NCI-H1417 treated with DMSO at 0.1 percent for 48 hours (cell line): ENCODE measurements at places on chromosomes 1 and 21.

DNA sequence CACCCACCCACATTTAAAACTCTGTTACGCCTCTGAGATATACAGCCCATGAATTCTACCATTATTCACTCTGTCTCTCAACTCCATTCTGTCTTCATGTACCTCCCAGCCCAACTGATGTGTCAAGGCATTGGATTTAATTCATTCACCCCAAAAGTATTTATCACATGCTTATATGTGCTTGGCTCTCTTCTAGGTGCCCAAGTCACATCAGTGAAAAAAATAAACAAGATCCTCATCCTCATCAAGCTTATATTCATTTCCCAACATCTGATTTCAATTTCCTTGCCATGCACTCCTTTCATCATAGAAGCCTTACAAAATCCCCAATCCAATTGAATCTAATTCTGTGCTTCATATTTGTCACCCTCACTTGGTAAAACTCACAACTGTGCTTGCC, 967.6 kb downstream of the LTN1 start:
- no peak for DNase-seq

DNA sequence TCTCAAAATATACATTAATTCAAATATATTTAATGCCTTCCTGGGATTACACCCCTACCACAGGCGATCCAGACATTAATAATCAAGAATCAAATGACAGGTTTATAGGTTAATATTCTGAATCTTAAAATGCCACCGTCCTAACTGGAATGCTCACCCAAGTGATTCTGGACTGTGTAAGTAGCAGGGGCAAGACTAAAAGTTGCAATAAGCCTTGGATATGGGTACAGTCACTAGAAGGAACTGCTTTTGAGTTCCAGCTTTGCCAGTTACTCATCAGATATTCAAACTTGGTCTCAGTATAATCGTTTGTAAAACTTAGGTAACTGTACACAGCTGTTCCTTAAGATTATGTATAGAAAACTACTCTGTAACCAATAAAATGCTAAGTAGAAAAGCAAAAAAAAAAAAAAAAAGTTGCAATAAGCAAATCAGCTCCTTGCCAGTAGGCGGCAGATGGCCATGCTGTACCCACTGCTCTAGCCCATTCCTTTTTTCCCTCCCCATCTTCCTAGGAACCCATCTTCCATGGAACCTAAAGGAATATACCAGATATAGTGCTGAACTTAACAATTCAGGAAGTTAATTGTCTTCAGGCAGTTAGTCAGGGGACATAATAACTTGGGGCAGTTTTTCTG, 10.5 kb downstream of the RO60 start:
- DNase-seq: no peak

- no peak for DNase-seq
Measured at GRCh38 chr1:219417610-219418009, 195.3 kb downstream of the ZC3H11B start.

DNA sequence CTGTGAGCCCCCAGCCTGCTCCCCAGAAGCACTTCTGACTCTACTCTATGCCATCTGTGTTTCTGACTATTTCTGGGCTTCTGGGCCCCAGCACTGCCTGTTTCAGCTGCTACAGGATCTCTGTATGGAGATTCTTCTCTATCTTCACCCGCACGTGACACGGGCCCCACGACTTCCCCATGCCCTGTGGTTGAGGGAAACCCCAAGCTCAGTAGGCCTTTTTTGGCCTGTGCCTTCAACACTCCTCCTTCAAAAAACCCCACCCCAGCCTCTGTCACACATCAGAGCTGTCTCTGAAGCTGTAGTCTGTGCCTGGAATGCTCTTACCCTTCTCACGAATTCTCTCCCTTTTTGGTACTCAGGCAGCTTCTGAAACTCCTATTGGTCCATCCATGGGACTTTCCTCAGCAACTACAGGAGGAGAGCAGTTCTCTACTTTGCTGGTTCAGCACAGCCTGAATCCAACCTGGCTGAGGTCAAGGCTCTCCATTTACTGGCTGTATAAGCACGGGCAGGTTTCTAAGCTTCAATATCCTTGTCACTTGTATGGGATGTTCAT, 2.0 kb upstream of the NID1 start:
- no peak for DNase-seq

DNA sequence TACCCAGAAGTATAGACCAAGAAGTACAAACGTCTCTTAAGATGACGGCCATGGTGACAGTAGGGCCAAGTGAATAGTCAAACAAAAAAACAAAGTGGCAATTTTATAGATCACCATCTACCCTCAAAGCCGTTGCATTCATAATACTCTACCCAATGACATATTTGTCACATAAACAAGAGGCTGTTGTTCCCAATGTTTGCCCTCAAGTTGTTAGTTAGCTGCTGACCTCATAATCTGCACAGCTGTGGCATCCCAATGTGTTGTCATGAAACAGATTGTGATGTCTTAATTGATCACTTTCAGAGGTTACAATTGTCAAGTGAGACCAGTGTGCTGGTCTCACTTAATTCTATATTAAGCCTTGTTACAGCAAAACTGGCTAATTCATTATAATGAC, 333.8 kb downstream of the ST6GALNAC3 start:
- DNase-seq: no peak
